ENCODE measurements at places on chromosomes 16 and 17. TPM values are rescaled to one million over a fixed set of nuclear protein-coding genes. Genes with fewer than 3 reads are reported as not detected.

GRCh38 chr16:88570691-88571092, 489 bp downstream of the ZC3H18 start:
- no peak for DNase-seq

GRCh38 chr16:89422527-89422904, 67.8 kb downstream of the ANKRD11 start:
- DNase-seq: peak; percentile 70

- no peak for DNase-seq
Observed at GRCh38 chr17:77473615-77474226, 333.0 kb downstream of the SEC14L1 start.

DNA sequence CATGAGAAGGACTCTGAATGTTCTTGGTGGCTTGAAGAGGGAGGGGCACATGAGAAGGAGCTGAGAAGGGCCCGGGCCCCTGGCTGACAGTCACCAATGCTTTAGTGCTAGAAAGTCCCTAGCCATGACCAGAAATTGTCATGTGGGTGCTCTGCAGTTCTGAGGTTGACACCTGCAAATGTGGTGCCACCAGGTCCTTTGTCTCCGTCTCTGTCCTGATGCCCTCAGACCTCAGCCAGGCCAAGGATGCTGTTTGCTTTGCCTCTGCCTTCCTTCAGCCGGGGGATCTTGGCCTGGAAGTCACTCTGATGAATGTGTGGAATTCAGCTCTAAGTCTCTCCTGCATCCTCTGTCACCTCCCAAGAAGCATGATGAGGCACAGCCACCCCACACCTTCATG, 63.6 kb downstream of the TNFRSF13B start:
- peak; percentile 2 for DNase-seq

GRCh38 chr17:56347639-56348038, 194.4 kb downstream of the ANKFN1 start:
- no peak for DNase-seq

The TK1 gene
- total RNA-seq: 3.1 TPM

The PRSS21 gene
- total RNA-seq: not detected

The MEFV gene
- 0.79 TPM for total RNA-seq

The ZNF624 gene
- total RNA-seq: 0.86 TPM
